ENCODE measurements at places on chromosomes 12 and 14.

DNA sequence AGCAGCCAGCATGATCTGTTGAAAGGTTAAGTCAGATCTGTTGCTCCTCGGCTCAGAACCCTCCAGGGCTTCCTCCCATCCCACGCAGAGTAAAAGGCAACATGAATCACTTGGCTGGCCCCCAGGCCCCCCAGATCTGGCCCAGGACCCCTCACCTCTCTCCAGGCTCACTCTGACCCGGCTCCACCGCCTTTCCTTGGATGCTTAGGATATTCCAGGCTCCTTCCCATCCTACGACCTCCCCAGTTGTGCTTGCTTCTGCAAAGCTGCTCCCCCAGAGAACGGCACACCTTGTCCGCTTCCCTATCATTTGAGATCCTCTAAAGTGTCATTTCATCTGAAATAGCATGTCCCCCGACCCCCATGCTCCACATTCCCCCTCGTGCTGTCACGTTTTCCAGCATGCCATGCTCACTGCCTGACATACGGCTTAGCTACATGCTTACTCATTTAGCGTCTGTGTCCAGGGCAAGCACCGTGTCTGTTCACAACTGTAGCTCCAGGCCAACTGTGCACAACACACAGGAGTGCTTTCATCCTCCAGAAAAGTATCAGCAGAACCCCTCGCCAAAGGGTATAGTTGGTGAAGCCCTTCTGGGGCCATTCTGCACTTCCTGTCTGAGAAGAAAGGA is 33.6 kb upstream of the BDKRB2 start:
- no peak for DNase-seq

DNA sequence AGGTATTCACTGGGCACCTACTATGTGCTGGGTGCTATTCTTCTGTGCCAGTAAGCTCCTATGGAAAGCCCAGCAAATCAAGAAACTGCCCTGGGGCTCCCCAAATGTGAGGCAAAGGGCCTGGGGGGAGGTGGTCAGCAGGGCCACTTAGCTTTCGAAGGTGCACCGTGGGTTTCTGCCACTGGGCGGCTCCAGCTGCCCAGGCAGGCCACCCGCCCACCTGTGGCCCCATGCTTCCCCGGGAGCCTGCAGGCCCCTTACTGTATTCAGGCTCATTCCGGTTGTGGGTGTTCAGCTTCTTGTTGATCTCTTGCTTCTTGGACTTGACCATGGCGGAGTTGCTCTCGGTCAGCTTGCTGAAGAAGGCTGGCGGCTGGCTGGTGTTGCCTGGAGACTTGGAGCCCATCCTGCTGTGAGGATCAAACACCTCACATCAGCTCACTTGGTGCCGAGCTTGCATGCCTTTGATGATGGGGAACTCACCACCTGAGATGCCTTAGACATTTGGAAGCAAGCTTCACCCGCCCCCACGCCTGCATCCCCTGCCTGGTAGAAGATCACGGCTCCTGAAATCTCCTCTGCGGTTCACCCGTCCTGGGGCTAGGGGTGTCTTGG is 37.3 kb downstream of the RFLNA start:
- no peak for DNase-seq

GRCh38 chr14:69133206-69134125 is 19.5 kb downstream of the DCAF5 start:
- no peak for DNase-seq

DNA sequence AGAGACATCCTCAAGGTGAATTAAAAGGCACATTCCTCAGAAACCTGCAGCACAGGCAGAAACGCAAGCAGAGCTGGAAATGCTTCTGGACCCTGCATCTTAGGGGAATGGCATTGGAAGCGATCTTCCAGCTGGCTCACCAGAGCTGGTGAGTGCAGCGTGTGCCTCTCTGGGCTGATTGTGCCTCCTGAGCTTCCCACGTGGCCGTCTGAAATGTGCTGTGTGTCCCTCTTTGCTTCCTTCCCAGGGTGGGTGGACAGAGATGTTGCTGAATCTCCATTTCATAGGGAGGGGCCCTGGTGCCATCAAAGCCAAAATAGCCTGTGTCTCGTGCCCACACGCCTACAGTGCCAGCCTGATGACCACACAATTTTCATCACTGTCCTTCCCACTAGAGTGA is 34.3 kb upstream of the TMEM132D start:
- no peak for DNase-seq

GRCh38 chr12:89384807-89385206 is 32.5 kb upstream of the DUSP6 start:
- no peak for DNase-seq

GRCh38 chr14:88895116-88895515 is 70.7 kb downstream of the TTC8 start:
- DNase-seq = no peak

DNA sequence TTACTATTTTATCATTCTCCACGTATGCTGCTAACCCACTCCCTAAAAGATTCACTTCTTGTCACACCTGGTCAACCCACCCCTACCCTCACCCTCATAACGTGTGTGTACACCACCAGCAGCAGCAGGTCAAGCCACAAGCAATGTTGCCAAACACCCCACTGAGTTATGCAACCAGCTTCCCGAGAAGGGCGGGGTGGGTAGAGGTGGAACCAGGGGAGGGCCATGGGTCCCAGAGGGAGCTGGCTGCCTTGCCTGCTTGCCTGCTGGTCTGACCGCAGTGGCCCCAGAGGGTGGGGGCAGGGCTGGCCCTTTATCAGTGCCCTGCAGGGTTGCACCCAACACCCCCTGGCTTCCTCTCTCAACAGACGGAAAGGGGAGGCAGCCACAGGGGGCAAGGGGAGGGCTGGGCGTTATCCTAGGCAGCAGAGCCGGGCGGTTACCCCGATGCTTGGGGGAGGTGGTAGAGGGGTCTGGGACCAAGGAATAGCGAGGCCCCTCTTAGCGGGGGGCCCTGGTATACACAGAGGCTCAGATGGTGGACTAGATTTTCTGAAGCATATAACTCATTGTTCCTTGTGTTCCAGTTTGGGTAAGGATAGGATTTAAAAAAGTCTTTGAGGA is 3.5 kb upstream of the NFE2 start:
- no peak for DNase-seq

DNA sequence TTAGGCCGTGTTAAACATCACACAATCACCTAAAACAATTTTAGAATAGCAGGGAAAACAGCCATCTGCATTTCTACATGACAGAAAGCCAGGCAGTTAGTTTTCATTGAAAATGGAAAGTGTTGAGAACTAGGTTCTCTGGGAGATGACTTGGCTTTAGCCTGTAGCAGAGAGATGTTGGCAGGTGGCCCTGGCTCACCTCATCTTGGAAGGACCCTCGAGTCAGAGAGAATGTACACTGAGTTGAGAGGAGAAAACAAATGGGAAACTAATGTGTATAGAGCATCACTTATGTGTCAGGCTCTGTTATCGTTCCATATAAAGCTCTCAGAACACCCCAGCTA is 51.9 kb downstream of the SUSD6 start:
- no peak for DNase-seq

DNA sequence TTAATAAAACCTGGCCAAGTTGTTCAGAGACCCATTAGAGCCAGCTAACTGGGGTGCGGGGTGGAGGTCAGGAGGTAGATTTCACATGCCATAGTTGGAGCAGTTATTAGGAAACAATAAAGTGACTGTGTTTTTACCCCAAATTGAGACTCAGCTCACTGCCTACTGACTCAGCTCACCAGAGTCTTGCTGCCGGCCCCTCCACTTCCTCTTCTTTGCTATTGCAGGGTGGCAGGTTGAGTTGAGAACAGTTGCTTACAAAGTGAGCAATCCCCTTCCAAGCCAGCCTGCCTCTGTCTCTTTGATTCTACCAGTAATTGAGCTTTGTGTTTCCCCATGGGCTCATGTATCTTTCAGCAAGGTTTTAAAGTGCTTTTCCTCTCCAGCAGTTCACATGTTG is 12.9 kb downstream of the ST8SIA1 start:
- no peak for DNase-seq

DNA sequence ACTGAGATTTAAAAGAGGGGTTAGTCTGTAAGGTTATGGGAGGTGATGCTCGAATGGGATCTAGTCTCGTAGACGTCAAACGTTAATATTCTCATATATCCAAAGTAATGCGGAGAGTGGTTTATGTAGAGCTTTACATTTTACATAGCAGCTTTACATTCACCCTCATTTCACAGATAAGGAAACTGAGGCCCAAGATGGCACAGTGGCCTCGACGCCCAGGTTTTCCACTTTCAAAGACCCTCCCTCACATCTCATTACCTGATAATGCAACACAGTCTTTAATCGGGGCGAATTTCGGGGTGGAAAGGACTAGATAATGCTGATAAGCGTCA is 450 bp upstream of the TDG start:
- no peak for DNase-seq

DNA sequence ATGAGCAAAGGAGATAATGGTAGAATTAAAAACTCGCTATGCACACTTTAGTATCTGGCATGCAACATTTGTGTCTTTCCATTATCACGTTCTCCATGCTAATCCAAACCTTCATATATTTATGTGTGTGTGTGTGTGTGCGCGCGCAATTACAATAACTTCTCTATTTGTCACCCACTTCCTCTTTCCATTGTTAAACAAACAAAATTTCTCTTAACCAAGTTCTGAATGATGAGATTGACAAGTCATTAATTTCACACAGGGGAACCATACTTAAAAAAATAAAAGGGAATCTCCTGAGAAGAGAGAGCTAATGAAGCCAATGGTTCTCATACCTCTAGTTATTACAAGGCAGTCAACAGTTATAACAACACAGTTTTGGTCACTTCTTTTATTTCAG is 575.9 kb upstream of the MDGA2 start:
- no peak for DNase-seq

DNA sequence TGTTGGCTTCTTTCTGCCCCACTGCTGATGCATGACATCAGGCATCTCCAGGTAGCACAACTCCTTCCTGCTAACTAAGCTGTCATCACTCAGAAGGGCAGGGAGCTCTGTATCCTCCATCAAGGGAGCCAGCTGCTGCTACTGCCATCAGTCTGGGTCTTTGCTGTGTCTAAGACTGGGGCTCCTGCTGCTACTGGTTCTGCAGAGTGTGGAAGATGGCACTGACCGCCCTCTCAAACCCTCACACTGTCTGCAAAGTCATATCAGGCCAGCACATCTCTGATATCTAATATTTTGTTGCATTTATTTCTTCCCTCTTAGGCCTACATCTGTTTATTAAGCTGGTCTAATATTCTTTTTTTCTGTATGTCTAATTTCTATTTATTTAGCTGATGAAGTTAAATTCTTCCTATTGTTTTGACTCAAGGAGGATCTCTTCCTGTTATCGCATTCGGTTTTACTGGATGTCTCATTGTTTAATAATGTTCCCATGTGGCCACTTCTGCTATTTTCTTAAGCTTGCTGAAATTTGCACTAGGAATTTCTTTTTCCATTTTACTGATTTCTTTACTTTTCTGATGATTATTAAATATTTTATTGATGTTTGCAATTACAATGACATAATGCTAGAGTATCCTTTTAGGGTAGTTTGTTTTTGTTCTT is 7.6 kb upstream of the E2F7 start:
- no peak for DNase-seq

GRCh38 chr12:48542300-48542928 is 17.0 kb downstream of the OR8S1 start:
- peak; percentile 1 for DNase-seq

GRCh38 chr12:47216150-47216677 is 136.5 kb upstream of the AMIGO2 start:
- no peak for DNase-seq

DNA sequence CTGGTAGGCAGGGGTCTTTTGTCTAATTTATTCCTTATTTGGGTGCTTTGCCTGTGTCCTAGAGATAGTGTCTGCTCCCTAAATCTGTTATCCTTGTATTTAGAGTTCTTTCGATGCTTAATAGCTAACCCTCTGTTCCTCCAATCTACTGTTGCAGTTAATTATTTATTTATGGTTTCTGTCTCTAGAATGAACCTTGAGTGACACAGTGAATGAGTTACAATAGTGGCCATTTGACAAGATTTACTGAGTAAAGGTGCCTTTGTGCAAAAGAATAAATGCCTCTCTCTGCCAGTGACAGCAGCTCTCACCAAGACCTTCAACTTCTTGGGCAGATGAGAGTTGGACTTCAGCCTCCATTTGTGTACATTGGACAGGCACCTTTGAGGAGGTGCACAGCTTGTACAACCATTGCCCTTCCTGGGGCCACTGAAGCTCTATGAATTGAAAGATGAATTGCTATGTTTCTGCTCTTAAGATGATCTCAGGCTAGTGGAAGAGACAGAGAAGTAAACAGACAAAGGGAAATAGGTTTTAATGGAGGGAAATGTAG is 165.9 kb downstream of the DERA start:
- no peak for DNase-seq

DNA sequence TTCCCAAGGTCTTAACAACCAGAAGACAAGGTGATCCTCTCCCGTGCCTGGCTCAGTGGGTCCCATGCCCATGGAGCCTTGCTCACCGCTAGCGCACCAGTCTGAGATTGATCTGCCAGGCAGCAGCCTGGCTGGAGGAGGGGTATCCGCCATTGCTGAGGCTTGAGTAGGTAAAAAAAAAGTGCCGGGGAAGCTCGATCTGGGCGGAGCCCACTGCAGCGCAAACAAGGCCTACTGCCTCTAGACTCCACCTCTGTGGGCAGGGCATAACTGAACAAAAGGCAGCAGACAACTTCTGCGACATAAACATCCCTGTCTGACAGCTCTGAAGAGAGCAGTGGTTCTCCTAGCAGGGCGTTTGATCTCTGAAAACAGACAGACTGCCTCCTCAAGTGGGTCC is 104.0 kb downstream of the C14orf39 start:
- no peak for DNase-seq

GRCh38 chr14:50089208-50089607 is 27.2 kb downstream of the VCPKMT start:
- no peak for DNase-seq

Data from NCI-H510A treated with DMSO at 0.1 percent for 48 hours (cell line).